ENCODE measurements at places on chromosomes 3 and 15. TPM values are rescaled to one million over a fixed set of nuclear protein-coding genes. Genes with fewer than 3 reads are reported as not detected.

DNA sequence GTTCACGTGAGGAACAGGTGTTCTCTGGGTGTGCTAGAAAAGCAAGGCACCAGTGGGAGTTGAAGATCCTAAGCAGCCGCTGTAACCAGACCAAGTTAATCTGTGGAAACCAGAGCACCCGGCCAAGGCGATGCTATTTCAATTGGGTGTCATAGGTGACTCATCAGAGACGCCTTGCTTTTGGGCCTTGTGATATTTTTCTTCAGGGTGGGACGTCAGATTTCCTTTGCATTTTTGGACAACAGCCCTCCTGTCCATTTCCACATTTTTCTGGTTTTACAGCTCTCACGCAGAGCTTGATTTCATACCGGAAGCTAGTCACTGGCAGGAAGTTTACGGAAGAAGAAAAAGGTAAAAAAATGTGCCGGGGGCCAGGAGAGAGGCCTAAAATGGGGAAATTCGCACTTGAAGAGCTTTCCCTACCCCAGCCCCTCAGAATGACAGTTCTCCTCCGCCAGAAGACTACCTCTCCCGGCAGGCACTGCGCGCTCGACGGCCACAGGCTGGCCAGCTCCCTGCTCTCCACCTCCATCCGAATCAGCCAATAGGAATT is 471 bp upstream of the KBTBD8 start:
- DNase-seq = no peak

DNA sequence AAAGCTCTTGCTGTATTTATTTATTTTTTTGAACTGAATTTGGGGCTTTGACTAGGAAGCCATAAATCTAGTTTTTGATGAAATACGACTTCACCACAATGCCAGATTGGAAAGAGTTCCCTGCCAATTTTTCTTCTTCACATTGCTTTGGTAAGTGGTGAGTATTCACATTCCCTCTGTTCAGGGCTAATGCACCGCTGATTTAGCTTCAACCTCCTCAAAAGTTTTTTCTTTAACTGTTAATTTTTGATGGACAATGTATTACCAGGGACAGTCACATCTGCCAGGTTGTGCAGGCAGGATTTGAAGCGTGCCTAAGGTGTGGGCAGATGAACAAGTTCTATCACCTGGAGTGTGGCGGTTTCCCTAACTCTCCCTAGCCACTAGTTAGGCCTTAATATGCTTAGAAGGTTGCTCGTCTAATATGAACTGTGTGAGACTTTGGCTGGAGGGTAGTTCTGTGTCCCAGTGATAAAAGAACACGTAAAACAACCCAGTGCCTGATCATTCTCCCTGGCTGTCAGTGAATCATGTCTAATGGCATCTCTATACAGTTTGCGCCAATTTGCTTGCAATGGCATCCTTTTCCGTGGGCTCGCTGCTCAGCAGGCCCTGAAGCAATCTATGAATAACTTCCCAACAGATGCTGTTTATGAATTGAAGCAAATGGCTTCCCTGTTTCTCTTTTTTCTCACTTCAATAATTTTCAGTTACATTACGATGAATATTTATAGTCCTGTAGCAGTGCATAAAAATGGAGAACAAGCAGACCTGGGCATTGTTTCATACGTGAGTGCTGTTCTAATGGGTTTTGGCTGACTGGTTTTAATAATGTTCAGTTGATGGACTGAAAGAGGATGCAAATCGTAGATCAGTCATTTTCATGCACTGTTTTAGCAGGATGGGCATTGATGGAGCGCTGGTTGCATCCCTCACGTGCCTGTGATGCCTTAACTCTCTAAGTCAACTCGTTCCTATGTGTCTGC is 243.2 kb upstream of the SUCLG2 start:
- DNase-seq = no peak

DNA sequence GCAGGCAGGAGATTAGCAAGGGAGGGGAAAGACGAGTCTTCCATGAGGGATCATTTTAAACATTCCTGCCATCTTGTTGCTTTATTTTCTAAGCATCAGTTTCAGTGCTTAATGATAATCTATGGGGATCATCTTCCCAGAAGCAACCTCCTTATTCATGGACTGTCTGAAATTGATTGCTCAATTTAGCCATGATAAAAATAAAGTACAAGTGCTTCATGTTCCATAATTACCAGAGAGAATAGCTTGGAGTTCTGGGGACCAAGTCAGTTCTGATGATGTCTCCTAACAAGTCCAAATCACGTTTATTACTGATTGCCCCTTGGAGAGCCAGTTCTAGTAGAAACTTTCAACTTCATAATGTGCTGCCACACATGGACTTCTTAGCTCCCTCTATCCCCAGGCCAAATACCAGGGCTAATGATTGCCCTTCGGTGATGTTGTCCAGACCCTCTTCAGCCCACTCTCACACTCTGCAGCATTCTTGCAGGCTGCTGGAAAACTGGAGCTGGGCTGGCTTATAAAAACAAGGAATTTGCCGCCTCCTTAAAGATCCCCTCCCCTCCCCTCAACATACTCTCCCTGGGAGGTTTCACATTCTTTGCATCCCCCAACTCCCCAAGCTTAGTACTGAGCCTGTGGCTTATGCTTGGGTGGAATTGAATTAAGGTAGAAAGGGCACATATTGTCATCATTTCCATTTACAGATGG is 222.1 kb upstream of the ADAMTS9 start:
- no peak for DNase-seq

GRCh38 chr3:151219056-151219455 is 16.0 kb upstream of the GPR171 start:
- DNase-seq = no peak

GRCh38 chr3:53670721-53671120 is 175.5 kb downstream of the CHDH start:
- no peak for DNase-seq

DNA sequence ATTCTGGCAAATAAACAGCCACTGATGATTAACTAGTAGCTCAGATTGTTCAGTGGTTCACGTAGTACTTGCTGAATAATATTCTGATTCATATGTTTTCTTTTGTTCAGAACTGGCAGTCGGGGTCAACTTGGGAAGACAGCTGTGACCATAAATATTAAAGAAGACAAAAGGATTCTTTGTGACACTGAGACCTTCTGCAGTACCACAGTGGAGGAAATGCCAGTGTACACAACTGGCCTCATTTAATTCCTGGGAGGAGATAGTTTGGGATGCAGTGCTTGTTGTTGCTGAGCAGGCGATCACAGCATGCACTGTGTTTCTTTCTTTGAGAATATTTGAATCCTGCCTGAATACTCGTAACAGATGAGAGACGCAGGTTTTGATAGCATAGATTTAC is 26.7 kb upstream of the MCF2L2 start:
- DNase-seq = no peak

GRCh38 chr3:132231633-132232032 is 85.6 kb upstream of the ACP3 start:
- DNase-seq = no peak

- DNase-seq = no peak
Observed at GRCh38 chr3:172074032-172074431, 34.7 kb downstream of the FNDC3B start.

DNA sequence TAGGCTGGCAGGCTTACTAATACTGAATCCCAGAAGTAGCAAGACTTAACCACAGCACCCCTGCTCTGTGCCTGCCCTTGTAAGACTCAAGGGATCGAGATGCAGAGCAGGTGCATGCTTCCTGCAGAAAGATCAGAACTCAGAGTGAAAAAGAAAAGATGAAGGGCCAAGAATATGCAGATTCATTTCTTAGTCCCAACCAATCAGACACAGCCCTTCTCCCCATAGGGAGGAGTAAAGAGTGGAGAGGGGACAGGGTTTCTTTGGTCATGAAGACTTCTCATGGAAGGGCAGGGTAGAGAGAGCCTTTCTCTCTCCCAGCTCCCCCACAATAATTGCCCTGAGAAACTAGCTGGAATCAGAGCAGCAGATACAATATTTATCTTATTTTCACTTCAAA is 105.6 kb upstream of the MB21D2 start:
- no peak for DNase-seq

GRCh38 chr3:115968871-115969270 is 345.6 kb downstream of the GAP43 start:
- DNase-seq = no peak

GRCh38 chr3:190554197-190554596 is 40.3 kb downstream of the IL1RAP start:
- DNase-seq = no peak

- DNase-seq = no peak
Observed at GRCh38 chr15:68696414-68697363, 117.9 kb downstream of the CORO2B start.

DNA sequence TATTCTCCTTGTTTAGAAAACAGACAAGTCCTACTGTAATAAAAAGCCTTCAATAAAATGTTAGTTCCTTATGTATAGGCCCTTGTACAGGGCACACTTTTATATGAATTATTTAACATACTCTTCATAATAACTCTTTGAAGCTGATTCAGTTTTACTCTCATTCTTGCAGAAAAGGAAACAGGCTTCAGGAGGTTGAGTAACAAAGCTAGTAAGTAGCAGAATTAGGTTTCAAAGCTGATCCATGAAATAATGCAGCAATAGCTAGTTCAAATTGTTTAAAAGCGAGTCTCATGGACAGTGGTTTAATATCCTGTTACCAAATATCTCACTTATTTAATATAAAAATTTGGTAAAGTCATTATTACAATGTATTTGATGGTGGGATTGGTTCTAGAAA is 25.0 kb downstream of the TCF12 start:
- DNase-seq = no peak

DNA sequence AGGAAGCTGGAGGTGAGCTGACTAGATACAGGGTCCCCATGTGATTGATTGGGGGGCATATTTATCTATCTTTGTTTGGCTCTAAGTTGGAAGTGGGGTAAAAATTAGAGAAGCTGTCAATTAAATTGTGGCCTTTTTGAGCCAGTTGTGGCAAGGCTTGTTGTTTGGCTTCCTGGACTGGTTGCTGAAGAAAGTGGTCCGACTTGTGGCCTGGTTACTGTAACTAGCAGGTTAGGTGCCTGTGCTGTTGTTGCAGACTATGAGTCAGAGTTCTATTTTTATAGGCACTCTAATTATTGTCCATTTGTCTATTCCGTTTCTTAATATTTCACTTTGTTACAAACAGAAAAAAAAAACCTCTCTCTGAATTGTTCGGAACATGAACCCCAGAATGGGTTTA is 129.1 kb upstream of the CNTN6 start:
- DNase-seq = no peak

GRCh38 chr15:37397266-37398022 is 297.1 kb upstream of the MEIS2 start:
- DNase-seq = no peak

DNA sequence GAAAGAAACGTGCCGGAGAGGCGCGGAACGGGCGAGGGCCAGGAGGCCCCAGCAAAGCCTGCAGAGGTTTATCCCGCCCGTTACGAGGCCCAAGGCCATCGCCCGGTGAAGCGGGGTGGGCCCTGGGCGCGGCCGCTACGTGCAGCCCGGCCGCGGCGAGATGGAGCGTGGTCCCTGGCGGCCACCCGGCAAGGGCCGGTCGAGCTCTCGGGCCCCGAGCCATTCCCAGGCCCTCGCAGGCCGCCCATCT is 1.1 kb downstream of the PKM start:
- no peak for DNase-seq

- no peak for DNase-seq
Observed at GRCh38 chr15:91925794-91926193, 72.3 kb downstream of the SLCO3A1 start.

DNA sequence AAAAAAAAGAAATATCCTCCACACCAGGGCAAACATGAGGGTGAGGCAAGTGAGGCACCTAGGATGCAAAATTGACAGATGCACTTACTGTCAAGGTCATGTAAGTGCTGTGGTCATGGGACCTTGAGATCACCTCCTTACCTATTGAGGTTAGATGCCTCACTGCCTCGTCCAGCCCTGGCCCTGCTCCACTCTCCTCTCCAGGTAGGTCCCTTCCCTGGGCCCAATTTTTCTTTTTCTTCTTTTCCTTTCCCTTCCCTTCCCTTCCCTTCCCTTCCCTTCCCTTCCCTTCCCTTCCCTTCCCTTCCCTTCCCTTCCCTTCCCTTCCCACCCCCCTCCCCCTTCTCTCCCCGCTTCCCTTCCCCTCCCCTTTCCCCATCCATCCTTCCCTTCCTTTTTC is 71.1 kb upstream of the DLG1 start:
- no peak for DNase-seq

The PPM1L gene
- total RNA-seq = 17.3 TPM

The UBP1 gene
- total RNA-seq = 71.9 TPM

The XYLB gene
- total RNA-seq = 5.3 TPM

The BCL2A1 gene
- total RNA-seq = not detected

The FXR1 gene
- total RNA-seq = 283 TPM

The LSG1 gene
- total RNA-seq = 49.9 TPM

The TRIM42 gene
- total RNA-seq = not detected

The PRSS50 gene
- 0.47 TPM for total RNA-seq

The PLSCR5 gene
- not detected for total RNA-seq

Data from H1 (cell line).